ENCODE measurements at places on chromosomes 2 and 18.

- no peak for DNase-seq
Measured at GRCh38 chr2:81334046-81334445, 1029.5 kb upstream of the LRRTM1 start.

DNA sequence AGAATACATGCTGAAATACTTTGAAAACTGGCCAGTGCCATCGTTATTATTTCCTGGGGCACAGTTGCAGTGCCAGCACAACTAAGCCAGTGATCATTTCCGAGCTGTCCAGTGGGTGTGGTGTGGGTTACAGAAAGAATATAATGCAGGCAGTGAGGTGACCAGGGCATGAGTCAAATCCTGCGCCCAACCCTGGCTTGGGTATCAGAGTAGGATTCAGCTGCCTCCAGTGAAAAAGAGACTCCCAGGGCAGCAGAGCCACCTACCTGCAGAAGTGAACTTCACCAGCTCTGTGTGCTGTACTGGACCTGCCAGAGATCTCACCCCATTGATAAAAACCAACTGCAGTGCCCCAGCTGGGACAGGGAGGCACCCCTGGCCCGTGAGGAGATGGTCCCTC, 18.0 kb downstream of the SLC9A2 start:
- no peak for DNase-seq

DNA sequence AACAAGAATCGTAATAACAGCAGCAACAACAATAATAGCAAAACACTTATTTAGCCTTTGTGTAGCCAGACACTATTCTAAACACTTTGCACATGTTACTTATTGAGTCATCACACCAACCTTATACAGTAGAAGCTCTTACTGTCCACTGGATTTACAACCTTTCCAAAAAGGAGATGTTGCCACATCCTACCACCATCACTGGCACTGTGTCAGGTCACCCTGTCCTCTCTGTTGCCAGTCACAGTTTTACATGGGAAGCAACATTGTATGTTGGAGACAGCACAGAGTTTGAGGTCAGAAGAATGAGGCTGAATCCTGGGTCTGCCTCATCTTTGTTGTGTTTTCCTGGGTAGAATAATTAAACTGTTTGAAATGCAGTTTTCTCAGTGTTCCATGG, 201.4 kb upstream of the EPAS1 start:
- DNase-seq: no peak

- DNase-seq: no peak
Measured at GRCh38 chr18:75073654-75074053, 135.3 kb downstream of the PTGR3 start.

DNA sequence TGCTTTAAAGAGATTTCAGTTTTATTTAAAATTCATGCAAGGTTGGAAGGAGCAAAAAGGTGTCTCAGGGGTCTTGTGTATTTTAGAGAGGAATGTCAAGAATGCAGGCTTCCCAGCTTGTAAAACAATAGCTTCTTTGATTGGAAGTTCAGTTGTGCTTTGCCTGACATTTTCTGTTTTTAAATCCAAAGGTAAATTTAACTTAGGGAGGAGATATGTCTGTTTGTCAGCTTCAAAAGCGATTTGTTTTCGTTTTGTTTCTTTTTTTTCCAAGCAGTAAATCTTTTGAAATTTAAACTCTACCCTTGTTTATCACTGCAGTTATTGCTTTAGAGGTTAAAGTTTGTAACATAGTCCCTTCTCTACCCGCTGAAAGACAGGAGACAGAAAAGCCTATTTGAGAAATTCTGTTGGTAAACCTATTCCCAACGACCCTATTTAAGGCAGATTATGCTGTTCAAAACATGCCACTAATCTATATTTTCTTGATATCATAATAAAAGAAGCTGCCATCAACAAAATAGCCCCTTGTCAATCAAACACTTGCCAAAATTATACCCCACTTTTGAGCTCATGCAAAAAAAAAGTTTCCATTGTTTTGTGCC, 639.6 kb downstream of the IRS1 start:
- no peak for DNase-seq

Data from KBM-7 (cell line).